Hippocampal formation (tissue), 2 donors: ENCODE measurements at places on chromosomes 3 and 15.

DNA sequence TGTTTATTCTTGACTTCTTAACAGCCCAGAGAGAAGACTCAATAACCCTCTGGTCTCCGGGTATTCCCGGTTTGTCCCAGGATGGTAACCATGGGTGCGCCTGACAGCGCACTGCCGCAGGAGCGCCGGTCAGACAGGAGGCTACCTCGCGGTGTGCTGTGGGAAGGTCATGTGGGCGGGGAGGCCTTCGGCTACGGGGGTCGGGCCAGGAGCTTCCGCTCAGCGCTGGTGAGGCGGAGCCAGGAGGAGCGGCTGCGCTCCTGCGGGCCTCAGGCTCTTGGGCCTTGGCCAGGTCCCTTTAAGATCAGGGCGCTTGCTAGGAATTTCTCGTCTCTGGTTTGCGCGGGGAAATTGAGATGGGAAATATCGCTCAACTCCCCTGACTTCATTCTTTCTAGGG lies 182.3 kb upstream of the NDN start:
- no peak for DNase-seq

DNA sequence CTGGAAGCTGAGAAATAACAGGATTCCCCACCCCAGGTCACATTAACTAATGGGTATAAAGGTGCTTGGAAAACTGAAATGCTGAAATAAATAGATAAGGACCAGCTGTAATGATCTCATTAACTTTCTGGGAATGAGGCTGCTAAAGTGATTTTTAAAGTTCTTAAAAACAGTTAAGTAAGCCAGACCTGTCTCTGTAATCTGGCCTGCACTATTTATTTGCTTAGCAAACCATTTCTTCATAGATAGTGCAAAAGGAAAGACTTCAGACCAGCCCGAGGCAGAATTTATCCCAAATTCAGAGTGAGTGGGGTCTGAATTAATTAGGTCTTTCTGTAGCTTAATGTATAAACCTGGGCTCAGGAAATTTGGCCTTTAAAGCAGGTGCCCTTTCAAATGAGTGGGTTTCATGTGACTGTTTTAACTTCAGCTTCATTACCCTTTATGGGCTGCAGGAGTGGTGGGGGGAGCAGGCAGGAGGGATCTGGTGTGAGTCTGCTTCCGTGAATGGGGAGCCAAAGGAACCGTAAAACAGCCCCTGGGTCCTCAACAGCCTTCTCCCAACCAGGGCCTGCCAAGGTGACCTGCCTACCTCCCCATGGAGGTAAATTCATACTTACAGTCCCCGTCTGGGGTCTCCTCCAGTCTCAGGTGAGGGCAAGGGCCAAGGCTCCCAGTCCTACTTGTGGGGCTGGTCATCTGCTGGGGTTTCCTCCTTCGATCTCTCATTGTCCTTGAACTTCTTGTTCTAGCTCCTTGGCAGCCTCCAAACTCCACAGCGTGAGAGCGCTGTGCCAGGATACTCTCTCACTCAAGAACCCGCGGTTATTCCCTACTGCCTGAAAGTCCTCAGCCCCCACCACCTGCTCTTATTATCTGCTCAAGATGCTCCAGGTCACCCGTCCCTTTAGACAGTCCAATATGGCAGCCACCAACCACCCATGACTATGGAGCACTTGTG lies 31.2 kb downstream of the MAGEF1 start:
- DNase-seq: no peak

GRCh38 chr15:40633178-40633577 lies 39.1 kb downstream of the KNL1 start:
- no peak for DNase-seq

- DNase-seq: no peak
These were observed 444.0 kb downstream of the EPHB1 start for GRCh38 chr3:135238871-135239614.

DNA sequence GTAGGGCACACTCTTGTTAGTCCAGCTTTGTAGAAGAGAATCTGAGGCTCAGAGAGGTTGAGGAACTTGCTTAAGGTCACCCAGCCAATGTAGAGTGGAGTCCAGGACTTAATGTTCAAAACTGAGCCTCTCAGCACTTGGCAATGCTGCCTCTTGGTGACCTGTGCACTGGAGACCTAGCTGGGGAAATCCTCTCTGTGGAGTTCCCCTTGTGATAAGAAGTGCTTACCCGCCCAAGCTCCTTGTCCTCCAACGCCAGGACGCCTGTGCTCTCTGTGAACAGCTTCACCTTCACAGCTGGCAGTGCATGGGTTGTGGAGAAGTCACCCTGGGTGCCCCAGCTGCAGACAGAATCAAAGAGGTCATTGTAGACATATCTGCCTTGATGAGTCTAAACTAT lies 219.1 kb upstream of the FEZF2 start:
- DNase-seq: no peak

- DNase-seq: no peak
These were observed 114.0 kb downstream of the ADAMTS17 start for GRCh38 chr15:100227781-100228180.

- DNase-seq: peak; percentile 69
These were observed 330.2 kb downstream of the TIGIT start for GRCh38 chr3:114624047-114624445.

- no peak for DNase-seq
These were observed 23.1 kb upstream of the TXNRD3 start for GRCh38 chr3:126677862-126678503.

GRCh38 chr15:41511899-41512369 lies 1.7 kb downstream of the LTK start:
- no peak for DNase-seq

GRCh38 chr3:63753567-63753966 lies 65.5 kb upstream of the C3orf49 start:
- DNase-seq: no peak

DNA sequence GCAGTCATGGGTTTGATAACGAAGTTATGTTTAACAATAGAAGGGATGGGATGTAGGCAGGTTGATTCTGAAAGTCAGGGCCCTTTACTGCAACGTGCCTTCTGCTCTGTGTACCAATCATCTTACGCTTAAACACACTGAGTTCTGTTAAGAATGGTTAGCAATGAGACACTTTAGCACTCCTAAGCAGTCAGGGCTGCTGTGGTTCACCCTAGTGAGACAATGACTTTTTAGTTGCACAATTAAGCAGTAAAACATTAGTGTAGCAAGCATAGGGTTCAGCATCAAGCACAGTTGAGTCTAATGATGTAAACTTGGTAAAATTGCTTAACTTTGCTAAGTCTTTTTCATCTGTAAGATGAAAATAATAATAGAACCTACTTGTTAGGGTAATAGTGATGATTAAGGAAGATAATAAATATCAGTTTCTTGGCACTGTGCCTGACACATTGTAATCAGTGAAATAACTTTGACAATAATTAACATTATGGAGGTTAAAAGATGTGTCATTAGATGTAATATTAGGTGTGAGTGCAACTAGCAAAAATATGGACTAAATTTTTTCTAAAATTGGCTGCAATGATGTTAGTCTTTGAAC lies 484.2 kb upstream of the THBS1 start:
- no peak for DNase-seq

DNA sequence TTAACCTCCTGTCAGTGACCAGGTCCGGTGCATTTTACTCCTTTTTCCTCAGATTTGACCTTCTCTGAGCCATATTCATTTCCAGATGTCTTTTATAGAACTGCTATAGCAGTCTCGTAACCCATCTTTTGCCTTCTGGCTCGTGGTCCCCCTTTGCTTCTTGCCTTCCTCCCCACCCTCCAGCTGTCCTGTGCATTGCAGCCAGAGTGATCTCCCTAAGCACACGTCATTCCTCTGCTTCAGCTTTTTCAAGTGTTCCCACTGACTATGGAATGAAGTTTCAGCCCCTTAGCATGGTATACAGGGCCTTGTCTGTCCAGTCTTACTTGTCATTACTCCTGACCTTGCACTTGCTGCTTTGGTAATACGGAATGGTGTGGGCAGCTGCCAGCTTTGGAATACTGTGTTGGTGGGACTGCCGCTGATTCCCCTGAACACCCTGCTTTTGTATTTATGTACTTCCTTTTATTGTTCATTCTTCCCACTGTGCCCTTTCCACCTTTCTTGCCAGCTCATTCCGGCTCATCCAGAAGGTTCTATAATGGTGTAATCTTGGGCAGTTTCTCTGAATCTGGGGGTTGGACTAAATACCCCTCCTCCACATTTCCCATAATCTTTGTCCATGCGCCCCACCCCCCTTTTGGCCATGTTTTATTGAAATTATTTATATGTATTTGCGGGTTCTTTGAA lies 38.9 kb downstream of the SLC25A26 start:
- no peak for DNase-seq

GRCh38 chr3:186653080-186653707 lies 12.6 kb upstream of the HRG start:
- no peak for DNase-seq

DNA sequence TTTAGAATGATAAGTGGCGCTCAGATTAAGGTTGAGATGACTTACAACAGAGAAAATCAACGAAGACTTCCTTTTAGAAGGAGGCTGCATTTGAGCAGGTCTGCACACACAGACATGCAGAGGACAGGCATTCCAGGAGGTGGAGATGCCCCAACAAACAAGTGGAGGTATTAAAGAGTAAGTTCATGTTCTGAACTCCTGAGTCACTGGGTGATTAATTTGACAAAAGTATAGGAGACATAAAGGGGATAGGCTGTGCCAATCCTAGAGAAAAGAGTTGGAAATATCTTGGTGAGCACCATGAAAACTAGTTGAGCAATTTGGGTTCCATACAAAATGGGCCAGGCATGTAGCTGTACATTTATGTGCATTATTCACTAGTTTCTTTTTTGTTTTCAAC lies 33.5 kb upstream of the BCL6 start:
- no peak for DNase-seq

- no peak for DNase-seq
These were observed at the start of gene COL6A6 for GRCh38 chr3:130516645-130517512. TSS of gene COL6A6 (plus strand) at chr3:130517177. CDS start at chr3:130560365, 43,188 bp downstream.

GRCh38 chr3:44419923-44420650 lies 57.4 kb downstream of the ZNF445 start:
- no peak for DNase-seq
